ENCODE measurements at places on chromosomes 7 and 10. TPM values are rescaled to one million over a fixed set of nuclear protein-coding genes. Genes with fewer than 3 reads are reported as not detected.

The CRHR2 gene
- total RNA-seq: not detected

GRCh38 chr10:87716348-87716670, 56.6 kb downstream of the PAPSS2 start:
- no peak for DNase-seq

DNA sequence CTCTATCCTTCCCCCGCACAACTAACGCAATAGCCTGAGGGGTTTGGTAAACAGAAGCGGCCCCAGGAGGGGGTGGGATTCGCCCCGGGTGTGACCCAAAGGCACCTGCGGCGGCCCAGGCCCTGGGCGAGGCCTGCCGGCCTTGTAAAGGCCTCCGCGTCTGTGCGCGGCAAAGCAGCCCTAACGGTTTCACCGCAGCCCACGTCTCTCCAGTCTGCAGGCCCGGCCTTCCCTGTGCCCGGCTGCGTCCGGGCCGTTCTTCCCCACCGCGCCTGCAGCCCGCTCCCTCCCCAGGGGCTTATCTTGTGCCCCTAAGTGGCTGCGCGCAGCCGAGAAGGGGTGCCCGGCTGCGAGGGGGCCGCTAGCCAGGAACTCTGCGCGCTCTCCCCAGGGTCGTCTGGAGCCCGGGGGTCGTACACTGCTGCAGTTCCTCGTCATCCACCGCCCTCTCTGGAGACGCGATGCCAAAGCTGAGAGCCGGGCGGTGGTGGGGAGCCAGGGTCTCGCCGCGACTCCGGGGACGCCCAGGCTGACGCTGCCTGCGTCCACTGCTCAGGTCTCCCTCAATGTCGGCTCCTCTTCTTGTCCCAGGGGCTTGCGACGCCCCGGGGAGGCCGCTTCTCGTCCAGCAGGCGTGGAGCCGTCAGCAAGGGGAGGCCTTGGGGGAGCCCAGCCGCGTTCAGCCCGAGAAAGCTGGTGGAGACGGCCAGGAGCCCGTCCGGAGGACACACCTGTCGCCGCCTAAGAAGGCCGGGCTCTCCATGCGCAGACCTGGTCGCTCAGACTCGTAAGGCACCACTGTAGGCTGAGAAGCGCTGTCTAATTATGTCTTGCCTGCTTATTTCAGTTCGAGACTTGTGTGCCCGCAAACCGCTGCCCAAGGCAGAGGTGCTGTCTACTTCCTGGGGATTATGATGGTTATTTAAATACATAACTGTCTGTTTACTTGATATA, 132.3 kb downstream of the SPAG6 start:
- DNase-seq: no peak

The HMX2 gene
- not detected for total RNA-seq

The TMUB1 gene
- 73.7 TPM for total RNA-seq

DNA sequence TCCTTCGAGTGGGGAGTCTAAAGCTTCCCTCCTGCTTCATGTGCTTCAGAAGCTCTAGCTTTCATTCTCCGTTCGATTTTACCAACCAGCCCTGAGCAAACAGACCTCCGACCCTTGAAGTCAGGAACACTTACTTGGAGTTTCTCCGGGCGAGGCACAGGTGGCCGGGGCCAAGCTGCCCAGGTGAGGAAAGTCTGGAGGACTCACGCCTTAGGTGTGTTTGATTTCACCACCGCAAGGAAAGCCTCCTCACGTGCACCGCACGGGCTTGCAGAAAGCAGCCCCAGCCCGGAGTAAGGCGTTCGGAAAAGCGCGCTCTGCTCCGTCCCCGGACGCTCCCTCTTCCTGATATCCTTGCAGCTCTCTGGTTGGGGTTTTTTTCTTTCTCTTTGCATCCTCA, 30.1 kb upstream of the CNPY1 start:
- DNase-seq: no peak

DNA sequence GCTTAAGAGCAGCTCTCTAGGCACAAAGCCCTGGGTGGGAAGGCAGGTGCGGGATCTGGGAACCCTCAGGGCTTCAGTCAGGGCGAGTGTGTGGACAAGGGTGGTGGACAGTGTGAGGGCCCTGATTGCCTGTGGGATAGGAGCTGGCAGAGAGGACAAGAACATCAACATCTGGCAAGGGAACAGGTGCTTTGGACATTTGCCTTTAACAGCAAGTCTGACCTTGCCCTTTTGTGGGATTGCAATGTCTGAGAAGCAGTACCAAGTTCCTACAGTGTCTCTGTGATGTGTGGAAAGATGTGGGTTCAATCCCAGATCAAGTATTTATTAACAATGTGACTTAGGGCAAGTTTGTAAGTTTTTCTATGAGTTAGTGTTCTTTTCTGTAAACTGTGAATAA, 46.7 kb downstream of the TFAM start:
- DNase-seq: no peak

DNA sequence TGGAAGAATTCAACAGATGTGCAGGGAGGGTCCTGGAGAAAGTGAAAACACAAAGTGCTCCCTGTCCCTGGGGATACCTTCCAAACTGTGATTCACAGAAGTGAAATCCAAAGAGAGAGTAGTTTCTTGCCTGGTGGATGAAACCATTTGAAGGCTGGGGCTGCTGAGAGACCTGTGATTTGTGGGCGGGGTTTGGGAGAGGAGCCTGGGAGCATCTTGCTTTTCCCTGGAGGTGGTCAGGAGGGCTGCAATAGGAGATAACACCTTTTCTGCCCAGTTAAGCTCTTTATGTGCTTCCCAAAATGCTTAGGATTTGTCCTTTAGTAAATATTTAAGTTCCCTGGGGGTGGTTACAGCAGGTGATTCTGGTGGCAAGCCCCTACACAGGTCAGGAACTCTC, 105.3 kb upstream of the TPK1 start:
- no peak for DNase-seq

The DLX5 gene
- total RNA-seq: not detected

- DNase-seq: no peak
Measured at GRCh38 chr10:58625070-58625469, 112.4 kb downstream of the BICC1 start.

The POM121L12 gene
- not detected for total RNA-seq

DNA sequence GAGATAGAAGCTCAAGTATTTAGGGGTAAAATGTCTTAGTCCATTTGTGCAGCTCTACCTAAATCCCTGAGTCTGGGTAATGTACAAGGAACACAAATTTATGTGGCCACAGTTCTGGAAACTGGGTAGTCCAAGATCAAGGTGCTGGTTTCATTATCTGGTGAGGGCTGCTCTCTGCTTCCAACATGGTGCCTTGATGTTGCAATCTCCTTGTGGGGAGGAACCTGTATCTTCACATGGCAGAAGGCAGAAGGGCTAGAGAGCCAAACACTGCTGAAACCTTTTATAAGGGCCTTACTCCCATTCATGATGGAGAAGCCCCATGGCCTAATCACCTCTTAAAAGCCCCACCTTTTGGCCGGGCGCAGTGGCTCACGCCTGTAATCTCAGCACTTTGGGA, 8.7 kb upstream of the BAZ1B start:
- no peak for DNase-seq

DNA sequence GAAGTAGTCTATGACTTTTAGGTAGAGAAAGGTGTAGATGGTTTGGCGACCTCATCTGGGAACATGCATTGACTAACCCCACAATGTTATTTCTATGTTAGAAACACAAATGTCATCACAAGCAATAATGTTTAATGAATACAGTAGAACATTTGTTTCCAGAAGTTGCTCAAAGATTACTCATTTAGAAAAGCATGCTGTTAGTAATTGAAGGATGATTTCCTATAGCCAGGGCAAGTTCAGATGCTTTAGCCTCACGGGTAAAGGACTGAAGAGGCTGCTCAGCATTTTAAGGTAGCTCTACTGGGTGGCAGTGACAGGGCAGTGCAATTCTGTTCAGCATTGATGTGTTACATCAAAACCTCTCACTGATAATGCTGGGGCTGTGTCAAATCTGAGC, 199.3 kb upstream of the FZD1 start:
- no peak for DNase-seq

The AKR1C8 gene
- total RNA-seq: not detected

DNA sequence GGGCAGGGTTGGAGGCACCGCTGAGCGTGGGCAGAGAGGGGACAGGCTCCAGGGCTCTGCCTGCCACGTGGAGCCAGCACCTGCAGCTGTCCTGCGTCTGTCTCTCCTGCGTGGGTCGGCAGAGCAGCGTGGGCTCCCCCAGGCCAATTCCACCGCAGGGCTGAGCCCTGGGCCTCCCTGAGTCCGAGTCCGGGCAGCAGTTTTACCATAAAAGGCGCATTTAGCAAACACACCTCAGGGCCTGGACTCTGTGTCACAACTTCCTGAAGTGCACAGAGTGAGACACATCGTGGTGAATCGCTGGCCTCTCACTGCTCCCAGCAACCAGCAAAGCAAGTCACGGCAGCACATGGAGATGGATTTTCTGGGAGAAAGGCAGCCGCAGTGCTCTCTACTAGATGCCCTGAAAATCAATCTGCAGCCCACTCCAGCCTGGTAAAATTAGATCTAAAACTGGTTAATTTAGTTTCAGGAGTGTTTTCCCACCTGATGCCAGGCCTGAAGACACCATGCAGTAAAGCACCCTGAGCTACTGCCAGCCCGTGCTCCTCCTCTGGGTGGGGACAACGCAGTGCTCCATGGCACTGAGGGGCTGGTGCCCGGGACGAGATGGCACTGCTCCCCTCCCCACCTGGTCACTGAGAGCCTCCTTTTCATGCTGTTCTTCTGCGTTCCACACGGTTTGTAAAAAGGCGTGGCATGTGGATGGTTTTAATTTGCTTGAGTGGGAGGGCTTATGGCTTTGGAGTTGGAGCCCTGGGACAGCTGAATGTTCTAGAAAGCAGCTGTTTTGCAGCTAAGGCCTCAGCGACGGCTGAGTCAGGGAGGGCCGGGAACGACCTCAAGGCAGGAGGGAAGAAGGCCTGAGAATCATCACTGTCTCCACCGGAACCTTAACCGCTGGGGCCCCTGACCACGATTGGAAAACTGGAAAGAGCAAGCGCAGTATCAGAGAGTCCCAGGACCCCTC, 336.9 kb downstream of the ADARB2 start:
- DNase-seq: no peak

DNA sequence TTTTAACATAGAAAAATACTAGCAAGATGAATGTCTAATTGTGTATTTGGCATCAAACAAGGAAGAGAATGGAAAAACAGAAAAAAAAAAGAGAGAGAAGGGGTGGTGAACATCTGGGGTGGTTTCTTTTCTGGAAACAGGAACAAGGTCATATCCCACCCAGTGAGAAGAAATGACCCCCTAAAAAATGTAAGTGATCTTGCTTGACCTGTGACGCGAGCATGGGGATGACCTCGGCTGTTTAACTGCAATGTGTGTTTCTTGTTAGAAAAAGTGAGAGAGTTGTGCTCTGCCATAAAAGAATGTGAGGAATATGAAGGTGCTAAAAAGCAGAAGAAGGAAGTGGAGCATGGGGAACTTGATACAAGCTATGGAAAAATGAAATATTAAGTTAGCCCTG, 258.5 kb downstream of the AGMO start:
- no peak for DNase-seq
